ENCODE measurements at places on chromosomes 4 and X.
A peak's percentile ranks its signal among the peaks of the same experiment; 100 is the strongest.

DNA sequence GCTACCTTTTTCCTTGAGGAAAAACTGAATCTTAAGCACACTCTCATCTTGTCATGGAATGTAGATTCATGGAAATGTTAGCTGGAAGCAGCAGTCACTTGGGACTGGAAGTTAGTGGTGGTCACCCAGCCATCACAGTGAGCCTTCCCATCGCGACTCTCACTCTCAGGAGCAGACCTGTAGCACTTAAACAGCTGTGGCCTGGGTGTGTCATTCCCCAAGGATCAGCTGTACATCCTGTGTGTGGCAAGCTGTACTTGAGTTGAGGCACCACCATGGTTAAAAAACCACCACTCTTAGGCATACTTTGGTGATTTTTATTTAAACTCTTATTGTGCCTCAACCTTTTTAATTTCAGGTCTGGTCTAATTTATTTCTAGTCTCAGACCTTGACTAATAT, 46.7 kb downstream of the JADE1 start:
- no peak for DNase-seq

GRCh38 chr4:96164814-96165351, 325.0 kb downstream of the PDHA2 start:
- no peak for DNase-seq

- no peak for DNase-seq
Measured at GRCh38 chrX:6599230-6599860, 64.4 kb upstream of the VCX3A start.

DNA sequence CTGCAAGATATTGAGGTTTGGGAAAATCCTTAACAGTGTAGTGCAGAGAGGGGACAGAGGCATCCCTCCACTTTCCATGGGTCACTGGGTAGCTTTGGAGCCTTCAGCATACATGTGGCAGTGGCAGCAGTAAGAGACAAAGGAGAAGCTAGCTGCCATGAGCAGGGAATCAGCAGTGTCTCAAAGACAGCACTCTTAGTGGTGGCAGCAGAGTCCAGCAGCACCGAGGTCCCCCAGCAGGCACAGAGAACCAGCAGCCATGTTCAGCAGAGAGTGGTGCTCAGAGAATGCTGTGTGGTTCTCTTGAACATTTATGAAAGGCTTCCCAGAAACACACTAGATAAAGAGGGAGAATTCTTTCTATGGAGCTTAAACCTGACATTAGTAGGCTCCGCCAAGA, 308.5 kb downstream of the CENPC start:
- peak; percentile 1 for DNase-seq

DNA sequence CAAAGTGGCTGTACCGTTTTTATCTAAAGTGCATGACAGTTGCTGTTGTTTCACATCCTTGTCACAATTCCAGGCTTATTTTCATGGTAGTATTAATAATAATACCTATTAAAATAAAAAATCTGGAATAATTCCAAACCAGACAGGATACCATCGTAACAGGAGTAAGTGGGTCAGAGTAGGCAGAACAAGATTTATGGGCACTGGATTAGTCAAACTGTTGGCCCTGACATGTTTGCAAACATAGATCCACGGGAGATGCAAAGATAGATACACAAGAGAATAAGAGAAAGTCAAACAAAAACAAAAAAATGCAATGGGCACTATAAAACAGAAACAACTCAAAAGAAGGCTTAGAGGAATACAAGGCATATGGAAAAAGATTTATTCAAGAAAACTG, 449.5 kb upstream of the HS3ST1 start:
- DNase-seq: no peak

GRCh38 chr4:1152290-1152689, 20.1 kb downstream of the SPON2 start:
- DNase-seq: no peak

- DNase-seq: no peak
Measured at GRCh38 chrX:136493011-136493410, 4.4 kb upstream of the HTATSF1 start.

DNA sequence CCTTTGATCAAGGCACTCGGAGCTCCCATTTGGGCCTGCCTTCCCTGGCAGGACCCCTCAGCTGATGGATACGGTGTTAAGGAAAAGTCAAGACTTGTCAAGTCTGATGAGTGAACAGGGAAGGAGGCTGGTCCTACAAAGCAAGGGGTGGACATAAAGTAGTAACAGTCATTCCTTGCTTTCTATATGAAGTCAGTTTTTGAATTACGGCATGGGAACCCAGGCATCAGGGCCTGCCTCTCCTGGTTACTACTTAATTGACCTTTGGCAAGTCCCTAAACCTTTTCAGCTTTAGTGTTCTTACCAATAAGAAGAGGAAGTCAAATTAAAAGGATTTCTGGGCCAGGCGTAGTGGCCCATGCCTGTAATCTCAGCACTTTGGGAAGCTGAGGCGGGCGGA, 7.0 kb downstream of the CHST7 start:
- no peak for DNase-seq

DNA sequence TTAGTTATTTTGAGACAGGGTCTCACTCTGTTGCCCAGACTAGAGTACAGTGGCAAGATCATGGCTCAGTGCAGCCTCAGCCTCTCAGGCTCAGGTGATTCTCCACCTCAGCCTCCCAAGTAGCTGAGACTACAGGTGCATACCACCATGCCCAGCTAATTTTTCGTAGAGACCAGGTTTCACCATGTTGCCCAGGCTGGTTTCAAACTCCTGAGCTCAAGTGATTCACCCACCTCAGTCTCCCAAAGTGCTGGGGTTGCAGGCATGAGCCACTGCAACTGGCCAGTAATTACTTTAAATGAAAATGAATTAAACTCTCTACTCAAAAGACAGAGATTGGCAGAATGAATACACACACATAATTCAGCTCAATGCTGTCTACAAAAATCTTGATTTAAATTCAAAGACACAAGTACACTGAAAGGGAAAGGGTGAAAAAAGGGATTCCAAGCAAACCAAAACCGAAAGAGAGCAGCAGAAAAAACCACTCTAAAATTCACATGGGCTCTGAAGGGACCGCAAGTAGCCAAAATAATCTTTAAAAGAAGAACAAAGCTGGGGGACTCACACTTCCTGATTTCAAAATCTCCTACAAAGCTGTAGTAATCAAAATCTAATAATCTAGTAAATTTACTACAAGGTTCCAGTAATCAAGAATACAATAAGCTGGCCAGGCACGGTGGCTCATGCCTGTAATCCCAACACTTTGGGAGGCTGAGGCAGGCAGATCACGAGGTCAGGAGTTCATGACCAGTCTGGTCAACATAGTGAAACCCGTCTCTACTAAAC, 11.8 kb upstream of the SPON2 start:
- DNase-seq: no peak

DNA sequence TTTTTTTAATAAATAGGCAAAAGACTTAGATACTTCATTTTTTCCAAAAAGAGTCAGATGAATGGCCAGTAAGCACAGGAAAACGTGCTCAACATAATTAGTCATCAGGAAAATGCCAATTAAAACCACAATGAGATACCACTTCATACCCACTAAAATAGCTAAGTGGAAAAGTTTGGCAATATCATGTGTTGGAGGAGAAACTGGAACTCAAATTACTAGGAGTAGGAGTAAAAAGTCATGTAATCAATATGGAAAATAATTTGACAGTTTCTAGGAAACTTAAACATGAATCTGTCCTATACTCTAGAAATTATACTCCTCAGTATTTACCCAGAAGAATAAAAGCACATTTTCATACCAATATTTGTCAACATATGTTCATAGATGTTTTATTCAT, 449.8 kb downstream of the INPP4B start:
- DNase-seq: no peak

- no peak for DNase-seq
Measured at GRCh38 chr4:32645653-32646052, 1925.5 kb downstream of the PCDH7 start.

DNA sequence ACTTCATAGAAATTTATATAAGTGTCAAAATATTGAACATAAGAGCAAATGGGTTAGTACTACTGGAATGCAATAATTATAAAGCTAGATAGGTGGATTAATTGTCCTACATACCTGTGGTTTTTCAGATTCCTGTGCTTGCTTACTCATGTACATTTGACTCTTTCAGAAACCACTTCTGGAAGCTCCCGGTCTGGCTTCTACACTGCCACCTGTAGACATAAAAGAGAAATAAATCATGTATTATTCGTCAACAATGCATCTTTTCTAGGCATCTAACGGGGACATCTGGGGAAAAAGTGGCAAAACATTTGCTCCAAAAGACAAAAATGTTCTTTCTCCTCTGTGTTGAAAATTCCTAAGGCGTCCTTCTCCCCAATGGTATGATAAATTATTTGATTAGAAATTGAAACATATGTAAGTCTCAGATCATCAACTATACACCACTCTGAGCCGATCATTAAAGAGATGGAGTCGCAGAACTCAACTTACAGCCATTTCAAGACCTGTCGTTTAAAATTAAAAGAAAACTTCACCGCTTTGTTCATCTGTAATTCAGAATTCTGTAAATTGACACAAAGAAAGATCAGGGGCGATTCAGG, 648.7 kb upstream of the DIPK2B start:
- no peak for DNase-seq

DNA sequence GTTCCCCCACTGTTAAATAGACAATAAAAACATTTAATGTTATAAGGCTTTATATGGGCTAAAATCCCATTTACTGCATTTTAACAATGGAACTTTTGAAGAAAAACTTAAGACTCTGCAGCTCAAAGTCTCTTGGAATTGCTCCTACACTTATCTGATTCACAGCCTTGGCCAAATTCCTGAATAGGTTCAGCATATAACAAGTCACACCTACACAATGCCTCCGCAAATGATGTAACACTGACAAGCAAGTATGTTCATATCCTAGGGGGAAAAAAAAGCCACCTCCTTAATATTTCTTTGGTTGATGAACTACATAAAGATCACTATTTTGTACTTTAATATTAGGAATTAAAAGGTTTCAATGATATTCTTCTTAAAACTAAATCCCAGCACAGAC, 34.5 kb downstream of the RPS6KA6 start:
- DNase-seq: no peak

DNA sequence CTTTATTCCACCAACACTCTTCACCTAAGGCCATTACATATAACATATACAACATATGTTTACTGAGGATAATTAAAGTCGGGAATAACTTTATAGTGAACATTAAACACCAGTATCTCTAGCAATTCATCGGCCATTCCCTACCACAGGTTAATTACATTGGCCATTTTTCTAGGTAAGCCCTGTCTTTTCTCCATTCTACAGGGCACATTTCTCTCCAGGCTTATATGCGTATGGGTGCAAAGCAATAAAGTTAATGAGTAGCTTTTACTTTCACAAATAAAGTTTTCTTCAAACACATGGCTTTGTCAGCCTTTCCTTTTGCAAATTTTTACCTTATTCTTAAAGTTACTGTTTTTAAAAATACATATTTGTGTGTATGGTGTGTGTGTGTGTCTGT, 111.9 kb upstream of the IQCM start:
- DNase-seq: no peak

GRCh38 chr4:179709961-179710624, 2267.9 kb upstream of the AGA start:
- DNase-seq: no peak

DNA sequence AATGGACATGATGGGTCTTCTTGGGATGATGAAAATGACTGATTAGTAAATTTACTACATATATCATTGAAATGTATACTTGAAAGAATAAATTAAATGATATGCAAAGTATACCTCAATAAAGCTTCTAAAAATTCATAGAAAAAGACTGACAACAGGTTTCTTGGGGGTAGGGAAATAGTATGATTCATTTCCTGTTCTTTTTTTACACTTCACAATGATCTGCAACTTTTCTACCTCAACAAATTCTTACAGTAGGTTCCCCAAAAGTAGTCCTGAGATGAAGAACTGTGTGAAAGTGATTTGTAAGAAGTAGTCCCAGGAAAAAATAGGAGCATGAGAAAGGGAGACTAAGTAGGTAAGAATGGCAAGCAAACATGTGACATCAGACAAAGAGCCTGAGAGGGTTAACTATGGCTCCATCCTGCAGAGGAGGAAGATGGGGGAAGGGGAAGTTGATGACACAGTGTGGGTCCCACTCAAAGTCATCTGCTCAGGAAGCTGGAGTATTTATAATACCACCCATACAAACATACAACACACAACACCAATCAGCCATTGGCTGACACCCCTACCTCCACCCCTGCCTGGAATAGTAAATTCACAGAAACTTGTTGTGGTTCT, 73.9 kb downstream of the ARHGAP6 start:
- no peak for DNase-seq

Measured in ELF-1 (cell line).